ENCODE measurements at places on chromosomes 6 and 20. TPM values are rescaled to one million over a fixed set of nuclear protein-coding genes. Genes with fewer than 3 reads are reported as not detected.

The MEA1 gene
- 94.4 TPM for total RNA-seq

The SLC4A11 gene
- total RNA-seq = 0.87 TPM

The AVP gene
- total RNA-seq = not detected

The LHFPL5 gene
- total RNA-seq = not detected

The RIPPLY2 gene
- total RNA-seq = not detected

The GRM1 gene
- not detected for total RNA-seq

The VAPB gene
- total RNA-seq = 34.6 TPM

The IL20RA gene
- not detected for total RNA-seq

The MANEA gene
- total RNA-seq = 18.7 TPM

The CDH4 gene
- 0.21 TPM for total RNA-seq

The TFAP2C gene
- not detected for total RNA-seq

- DNase-seq = peak; percentile 59
Observed at GRCh38 chr6:158207422-158207788, 39.3 kb downstream of the GTF2H5 start.

GRCh38 chr6:12426121-12426520, 136.0 kb downstream of the EDN1 start:
- no peak for DNase-seq

- DNase-seq = no peak
Observed at GRCh38 chr6:113558966-113559365, 298.2 kb upstream of the MARCKS start.

DNA sequence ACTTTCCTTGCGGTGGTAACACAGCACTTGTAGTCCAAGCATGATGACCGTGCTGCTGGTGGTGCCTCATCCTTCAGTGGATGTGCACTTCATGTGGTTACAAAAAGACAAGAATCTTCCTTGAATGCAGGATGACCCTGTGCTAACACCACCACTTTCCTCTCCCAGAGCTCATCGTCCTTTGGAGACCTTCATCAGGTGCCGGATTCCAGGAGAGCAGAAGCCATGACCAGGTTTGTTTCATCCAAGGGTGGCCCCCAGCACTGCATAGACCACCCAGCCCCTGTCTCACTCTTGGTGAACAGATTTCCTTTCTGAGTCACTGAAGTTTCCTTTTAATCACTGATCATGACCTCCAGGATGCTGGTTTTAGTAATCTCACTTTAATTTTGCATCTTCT, 101.2 kb upstream of the SYNDIG1 start:
- DNase-seq = no peak

GRCh38 chr6:39156801-39157200, 41.8 kb upstream of the SAYSD1 start:
- DNase-seq = no peak

DNA sequence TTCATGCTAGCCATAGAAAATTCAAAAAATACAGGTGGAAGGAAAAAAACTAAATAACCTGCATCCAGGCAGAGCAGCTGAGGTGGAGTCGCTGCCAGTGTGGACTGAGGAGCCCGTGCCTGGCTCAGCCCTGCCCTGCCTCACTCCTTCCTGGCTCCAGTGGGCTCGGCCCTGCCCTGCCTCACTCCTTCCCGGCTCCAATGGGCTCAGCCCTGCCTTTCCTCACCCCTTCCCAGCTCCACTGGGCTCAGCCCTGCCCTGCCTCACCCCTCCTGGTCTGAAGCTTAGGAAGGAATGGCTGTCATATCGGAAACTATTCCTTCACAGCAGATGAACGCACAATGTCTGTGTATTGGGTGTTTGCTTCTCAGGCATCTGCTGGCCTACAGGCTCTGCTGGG, 142.1 kb downstream of the SMOC2 start:
- DNase-seq = no peak

DNA sequence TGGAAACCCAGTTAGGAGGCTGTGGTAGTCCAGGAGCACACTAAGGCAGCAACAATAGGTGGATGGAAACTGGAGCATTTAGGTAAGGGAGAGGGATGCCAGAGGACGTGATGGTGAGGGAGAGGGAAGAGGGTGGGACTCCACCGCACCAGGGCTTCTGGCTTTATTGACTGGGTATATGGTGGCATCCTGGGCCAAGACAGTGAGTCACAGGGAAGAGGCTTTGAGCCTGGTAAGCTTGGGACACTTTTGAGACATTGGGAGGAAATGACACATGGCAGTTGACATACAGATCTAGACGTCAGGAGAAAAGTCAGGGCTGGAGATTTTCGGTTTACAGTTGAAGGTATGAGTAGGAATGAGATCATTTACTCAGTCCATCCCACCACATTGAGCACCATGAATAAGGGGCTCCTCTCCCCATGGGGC, 14.9 kb downstream of the NT5E start:
- DNase-seq = peak; percentile 65

GRCh38 chr6:71254323-71254722, 34.3 kb upstream of the OGFRL1 start:
- no peak for DNase-seq

GRCh38 chr6:22952097-22952496, 382.7 kb downstream of the HDGFL1 start:
- no peak for DNase-seq

DNA sequence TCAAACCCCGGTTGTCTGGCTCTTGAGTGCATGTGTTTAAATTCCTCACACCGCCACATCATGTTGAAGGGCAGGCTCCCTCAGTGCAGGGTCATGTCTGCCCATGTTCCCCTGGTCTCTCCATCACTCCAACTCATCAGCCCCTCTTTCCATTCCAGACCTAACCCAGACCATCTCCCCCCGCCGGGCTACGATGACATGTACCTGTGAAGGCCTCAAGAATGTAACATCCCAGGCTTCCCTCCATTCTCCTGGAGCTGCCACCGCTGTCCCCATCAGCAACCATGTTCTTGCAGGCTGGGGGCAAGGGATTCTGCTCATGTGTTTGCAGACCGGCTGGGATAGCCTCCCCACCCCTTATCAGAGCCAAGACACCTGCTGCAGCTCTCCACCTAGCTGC, 19.9 kb downstream of the TMEM74B start:
- DNase-seq = no peak

DNA sequence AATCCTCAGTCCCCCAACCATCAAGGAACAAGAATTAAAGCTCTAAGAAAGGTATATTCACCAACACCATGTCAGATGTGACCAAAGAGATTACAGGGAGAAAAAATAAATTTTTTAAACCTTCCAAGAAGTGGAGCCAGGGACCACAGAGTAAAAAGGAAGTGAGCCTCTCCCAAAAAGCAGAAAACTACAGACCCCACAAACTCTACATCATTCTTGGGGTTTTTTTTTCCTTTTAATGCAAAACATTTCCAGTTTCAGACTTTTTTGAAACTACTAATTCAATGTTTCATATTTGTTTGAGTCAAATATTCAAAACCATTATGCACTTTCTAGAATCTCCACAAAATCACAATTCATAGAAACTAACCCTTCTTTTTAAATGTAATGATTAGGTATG, 6.8 kb upstream of the IL17F start:
- DNase-seq = no peak

GRCh38 chr6:11921017-11921438, 91.1 kb upstream of the HIVEP1 start:
- no peak for DNase-seq

DNA sequence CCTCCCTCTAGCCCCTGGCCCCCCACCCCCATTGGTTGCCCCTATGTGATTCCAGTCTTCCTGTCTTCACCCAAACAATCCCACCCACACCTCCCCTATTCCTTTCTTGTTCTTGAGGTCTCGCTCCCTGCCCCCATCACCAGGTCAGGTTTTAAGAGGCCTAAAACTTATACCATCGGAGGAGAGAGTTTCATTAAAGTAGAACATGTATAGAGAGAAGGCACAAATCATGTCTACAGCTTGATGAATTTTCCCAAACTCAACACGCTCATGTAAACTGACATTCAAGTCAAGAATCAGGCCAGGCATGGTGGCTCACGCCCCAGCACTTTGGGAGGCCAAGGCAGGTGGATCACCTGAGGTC, 44.5 kb downstream of the TGM2 start:
- no peak for DNase-seq

DNA sequence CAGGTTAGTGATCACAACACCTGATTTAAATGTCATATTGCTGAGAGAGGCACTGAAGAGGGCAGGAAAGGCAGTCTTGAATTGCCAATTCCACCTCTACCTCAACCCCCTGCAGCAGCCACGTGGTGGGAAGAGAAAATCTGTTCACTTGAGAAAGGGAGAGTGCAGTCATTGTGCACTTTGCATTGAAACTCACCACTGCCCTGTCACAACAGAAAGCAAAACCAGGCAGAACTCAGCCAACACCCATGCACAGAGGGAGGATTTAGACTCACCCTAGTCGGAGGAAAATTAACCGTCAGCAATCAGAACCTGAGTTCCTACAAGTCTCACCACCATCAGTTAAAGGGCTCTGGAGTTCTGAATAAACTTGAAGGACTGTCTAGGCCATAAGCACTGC, 1040.2 kb downstream of the HACE1 start:
- DNase-seq = no peak

DNA sequence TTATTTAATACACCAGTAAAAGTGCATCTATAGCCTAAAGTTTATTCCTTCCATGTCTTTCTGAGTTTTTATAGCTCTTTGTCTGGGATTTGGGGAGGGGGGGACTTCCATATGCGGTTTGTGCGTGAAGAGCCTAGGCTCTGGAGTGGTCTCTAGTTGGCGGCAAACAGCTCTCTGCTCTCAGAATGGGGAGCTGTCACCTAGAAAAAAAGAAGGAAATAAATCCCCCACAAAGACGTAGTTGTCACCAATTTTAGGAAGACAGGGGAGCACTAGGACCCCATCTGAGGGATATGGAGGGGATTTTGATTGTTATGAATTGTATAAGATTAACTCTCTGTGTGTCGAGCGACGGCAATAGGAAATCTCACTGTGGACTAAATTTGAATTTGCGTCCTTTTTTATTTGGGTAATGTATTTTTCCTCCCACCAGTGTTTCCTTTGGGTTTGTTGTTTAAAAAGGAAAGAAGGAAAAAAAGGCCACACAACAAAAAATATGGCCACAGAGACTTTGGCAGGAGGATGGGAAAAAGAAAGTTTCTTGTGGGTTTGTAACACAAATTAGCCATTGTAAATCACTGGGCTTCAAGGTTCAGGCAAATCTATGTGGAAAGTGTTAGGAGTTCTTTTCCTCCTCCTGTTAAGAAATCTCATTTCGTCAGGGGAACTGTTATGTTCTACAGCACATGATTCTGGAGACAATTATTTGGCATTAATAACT, 7.4 kb downstream of the POU3F2 start:
- no peak for DNase-seq

GRCh38 chr6:111781041-111781708, 92.1 kb downstream of the FYN start:
- no peak for DNase-seq

GRCh38 chr20:58839474-58839874, 11.2 kb downstream of the GNAS-AS1 start:
- DNase-seq = peak; percentile 65

DNA sequence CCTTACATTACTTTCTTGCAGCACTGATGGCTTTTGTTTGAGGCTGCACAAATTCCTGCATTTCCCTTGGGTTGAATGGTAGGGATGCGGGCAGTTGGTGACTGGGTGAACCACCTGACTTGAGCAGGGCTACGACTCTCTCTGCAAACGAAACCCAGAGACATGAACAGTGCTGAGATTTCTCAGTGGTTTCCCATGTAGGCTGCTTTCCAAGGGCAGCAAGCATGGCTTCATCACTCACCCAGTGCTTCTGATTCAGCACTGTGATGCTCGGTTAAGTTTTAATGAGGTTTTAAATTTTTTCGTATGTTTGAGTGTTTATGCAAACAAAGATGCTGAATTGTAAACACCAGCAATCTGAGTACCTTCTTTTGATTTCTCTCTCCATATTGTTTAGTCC, 127.2 kb downstream of the MTHFD1L start:
- DNase-seq = no peak

GRCh38 chr6:32436995-32437836, 2.5 kb upstream of the HLA-DRA start:
- DNase-seq = no peak

- peak; percentile 53 for DNase-seq
Observed at GRCh38 chr20:2822073-2822472, 5.9 kb downstream of the TMEM239 start.

- DNase-seq = no peak
Observed at GRCh38 chr20:8156235-8157079, 24.4 kb downstream of the PLCB1 start.

- DNase-seq = no peak
Observed at GRCh38 chr6:33848484-33848883, 44.7 kb upstream of the MLN start.

GRCh38 chr6:42556462-42556861, 7.4 kb upstream of the UBR2 start:
- DNase-seq = no peak

DNA sequence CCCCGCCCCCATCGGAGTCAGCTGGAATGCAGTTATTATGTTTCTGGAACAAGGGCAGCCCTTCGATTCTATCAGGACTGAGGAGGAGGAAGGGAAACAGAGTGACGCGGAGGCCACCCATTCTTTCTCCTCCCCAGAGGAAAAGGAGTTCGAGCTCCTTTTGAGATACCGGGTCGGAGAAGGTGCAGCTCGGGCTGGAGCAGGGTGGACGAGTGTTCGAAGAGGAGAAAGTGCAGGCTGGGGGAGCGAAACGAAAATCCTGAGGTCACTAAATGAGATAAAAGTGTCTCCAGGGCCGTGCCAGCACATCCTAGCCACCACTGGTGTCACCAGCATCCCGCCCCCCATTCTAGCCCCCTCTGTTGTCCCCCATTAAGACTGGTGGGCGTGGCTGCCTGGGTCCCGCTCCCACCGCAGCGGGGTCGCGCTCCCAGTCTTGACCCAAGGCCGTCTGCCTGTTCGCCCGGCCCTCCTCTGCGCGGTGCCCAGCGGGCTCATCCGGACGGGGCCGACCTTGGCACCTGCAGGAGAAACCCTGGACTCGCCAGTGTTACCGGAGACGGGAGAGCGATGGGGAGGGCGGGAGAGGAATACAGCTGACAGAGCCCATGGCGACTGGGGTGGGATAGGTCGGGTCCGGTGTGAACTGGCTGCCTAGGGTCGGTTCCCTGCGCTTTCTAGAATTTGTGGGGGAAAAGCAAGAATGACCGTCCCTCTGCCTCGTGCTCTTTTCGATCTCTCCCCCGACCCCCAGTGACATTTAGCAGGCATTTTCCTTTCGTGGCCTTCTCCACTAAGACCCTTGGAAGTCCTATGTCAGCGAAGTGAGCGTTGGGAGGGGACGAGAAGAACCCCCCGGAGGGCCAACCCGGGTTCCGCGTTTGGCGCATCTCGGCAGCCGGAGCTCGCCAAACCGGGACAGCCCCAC, 16.2 kb downstream of the FOXA2 start:
- DNase-seq = no peak

GRCh38 chr20:17843246-17844132, 125.1 kb downstream of the SNX5 start:
- peak; percentile 46 for DNase-seq

DNA sequence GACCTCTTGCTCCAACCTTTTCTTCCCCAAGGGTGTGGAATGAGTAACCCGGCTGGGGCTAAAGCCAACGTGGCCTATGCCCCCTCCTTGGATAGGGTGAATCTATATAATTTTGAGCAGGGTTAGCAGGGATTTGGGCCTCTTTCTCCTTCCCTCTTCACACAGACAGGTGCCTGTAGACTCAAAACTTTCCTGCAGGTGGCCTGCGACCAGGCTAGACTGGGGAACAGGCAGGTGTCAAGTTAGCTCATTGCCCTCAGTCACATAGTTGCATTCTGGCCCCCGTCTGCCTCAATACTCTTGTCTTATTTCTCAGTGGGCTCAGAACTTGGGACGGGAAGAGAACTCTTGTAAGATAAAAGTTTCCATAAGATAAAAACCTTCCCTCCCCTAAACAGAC, 243.0 kb downstream of the ATXN1 start:
- DNase-seq = no peak

- peak; percentile 55 for DNase-seq
Observed at GRCh38 chr6:4647414-4648365, 128.5 kb upstream of the CDYL start.

Data from activated CD4-positive, alpha-beta memory T cell treated with anti-CD3 and anti-CD28 coated beads for 36 hours (primary cell).